ENCODE measurements at places on chromosomes 7 and 10. TPM values are rescaled to one million over a fixed set of nuclear protein-coding genes. Genes with fewer than 3 reads are reported as not detected.

DNA sequence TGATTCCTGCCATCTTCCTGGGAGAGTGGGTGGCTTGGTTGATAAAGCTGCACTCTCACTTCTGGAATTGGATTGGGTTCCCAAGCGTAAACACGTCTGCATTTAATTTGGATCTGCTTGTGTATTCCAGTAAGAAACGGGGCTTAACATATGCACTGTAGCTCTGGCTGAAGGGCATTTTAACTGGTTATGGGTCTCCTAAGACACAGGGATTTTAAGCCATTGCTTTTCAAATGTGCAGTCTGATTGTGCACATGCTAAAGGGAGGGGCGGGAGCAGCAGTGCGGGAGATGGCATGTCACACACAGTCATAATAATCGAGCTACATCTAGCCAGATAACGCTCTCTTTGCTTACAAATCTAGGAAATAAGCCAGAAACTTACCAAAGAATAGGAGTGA lies 247.3 kb upstream of the LYZL1 start:
- H3K36me3 ChIP-seq = no peaks in the 10 kb centered on the region
- no peaks in the 10 kb centered on the region for H3K4me1 ChIP-seq
- no peak overlapping the region for H3K4me3 ChIP-seq
- no peak for DNase-seq

The ENO4 gene
- not detected for total RNA-seq

DNA sequence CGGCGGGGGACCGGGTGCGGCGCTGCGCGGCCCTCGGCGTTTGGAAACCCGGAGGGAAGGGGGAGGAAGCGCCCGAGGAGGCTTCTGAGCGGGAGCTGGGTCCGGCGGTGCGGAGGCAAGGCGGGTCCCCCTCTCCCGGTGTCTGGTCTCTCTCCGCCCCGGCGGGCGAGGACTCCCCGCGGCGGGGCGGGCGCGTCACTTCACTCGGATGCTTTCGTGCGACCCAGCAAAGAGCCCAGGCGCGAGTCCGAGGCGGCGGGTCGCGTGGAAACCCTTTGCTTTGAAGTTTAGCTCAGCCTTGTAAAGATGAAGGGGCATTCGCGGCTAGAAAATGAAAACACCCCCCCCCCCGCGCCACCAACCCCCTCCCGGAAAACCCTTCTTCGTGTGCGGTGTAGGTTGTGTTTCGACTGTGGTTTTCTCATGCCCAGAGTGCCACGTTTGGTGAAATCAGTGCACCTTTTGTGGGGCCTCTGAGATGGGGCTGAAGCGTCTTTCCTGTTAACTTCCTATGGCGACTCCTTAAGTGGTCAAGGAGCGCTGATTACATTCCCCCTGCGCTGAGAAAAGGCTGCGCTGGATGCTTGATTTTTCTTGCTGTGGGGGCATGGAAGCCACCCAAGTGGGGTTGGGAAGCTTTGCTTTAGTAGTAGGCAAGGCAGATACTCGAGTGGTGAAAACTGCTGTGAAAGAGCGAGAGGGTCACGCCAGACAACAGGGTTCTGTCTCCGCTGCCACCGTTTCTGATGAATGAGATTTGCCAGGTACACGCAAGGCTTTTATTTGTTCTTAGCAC lies 876 bp downstream of the GNAI1 start:
- no peak for DNase-seq
- H3K27ac ChIP-seq = peak overlapping the region; percentile 53
- H3K36me3 ChIP-seq = peaks cover 3% of the 10 kb centered on the region
- peak overlapping the region; percentile 85 for H3K4me3 ChIP-seq

- H3K27ac ChIP-seq = no peak within 1 kb of the TSS
- DNase-seq = no peak
- peaks cover 42% of the 10 kb centered on the region for H3K27me3 ChIP-seq
- no peaks in the 10 kb centered on the region for H3K4me1 ChIP-seq
Observed at GRCh38 chr10:98267894-98268693, at the start of gene LOXL4. Gene LOXL4, minus strand, starts transcription at chr10:98268194. Its CDS starts 5,175 bp downstream, at chr10:98263019.

The TRIM50 gene
- not detected for total RNA-seq

DNA sequence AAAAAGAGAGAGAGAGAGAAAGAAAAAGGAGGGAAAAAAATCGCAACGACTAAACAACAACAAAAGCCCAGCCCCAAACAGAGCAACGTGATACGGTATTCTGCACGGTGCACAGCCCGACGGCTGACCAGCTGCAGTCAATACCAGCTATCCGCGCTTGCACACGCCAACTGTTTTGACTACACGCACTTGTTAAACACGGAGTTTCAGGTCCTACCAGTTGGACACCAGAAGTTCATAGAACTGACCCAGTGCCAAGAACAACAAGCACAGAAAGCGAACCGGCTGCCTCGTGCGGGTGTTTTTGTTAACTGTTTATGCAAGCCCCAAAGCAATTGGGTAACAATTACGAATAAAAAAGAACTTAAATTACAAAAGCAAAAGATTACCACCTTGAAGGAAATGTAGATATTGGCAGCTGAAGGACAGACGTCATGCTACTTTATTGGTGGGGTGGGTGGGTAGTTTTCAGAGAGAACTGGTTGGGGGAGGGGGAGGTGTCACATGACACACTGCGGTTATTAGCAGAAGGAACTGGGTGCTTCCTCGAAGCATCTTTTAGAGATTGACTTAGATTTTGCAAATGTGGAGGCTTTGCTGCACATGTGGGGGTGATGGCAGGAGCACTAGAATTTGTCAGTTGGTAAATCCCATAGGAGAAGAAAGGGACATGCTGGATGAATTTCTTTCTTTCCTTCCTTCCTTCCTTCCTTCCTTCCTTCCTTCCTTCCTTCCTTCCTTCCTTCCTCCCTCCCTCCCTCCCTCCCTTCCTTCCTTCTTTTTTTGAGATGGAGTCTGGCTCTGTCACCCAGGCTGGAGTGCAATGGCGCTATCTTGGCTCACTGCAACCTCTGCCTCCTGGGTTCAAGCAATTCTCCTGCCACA lies 110.6 kb upstream of the EFCAB10 start:
- H3K4me3 ChIP-seq = peak overlapping the region; percentile 89
- peaks cover 35% of the 10 kb centered on the region for H3K4me1 ChIP-seq
- peak overlapping the region; percentile 89 for H3K27ac ChIP-seq
- peaks cover 2% of the 10 kb centered on the region for H3K36me3 ChIP-seq

GRCh38 chr7:48803250-48803649 lies 121.1 kb upstream of the CDC14C start:
- no peak for DNase-seq
- no peak overlapping the region for H3K4me3 ChIP-seq
- H3K36me3 ChIP-seq = no peaks in the 10 kb centered on the region
- H3K27ac ChIP-seq = no peak overlapping the region
- H3K4me1 ChIP-seq = no peaks in the 10 kb centered on the region

DNA sequence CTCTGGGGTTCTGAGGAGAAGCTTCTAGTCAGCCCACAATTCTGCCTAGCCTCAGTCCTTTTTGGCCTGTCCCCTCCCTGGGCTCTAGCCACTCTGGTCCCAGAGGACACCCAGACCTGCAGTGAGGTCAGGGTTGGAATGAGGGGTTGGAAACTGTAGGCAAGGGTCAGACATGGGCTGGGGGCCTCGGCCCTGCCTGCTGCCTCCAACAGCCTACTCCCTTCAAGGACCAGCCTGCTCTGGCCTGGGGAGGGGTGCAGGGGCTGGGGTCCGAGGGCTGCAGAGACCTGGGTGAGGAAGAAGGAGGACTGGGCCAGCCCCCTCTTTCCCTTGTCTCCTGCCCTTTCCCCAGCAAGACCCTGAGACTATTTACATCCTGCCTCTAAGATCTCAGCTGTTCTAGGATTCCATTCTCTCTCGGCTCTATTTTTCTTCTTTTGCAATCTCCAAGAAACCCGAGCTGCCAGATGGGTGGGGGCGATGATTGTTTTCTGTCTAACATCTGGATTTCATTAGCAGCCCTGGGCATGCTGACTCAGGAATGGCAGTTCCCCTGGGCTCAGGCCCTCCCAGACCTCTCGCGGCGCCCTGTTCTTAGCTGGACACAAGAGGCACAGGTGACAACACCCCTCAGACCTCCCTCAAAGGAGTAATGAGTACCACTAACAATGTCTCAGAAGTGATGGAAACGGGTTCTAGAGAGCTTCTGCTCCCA lies 23.1 kb downstream of the ZCCHC24 start:
- H3K27ac ChIP-seq = no peak overlapping the region
- H3K27me3 ChIP-seq = peaks cover 14% of the 10 kb centered on the region
- no peak overlapping the region for H3K4me3 ChIP-seq
- DNase-seq = no peak
- no peaks in the 10 kb centered on the region for H3K36me3 ChIP-seq

- DNase-seq = no peak
- no peaks in the 10 kb centered on the region for H3K36me3 ChIP-seq
- no peaks in the 10 kb centered on the region for H3K4me1 ChIP-seq
Observed at GRCh38 chr7:110061387-110061786, 1029.5 kb upstream of the LRRN3 start.

GRCh38 chr10:21372651-21373410 lies 152.7 kb downstream of the SKIDA1 start:
- peak; percentile 4 for DNase-seq
- no peak overlapping the region for H3K4me3 ChIP-seq
- no peaks in the 10 kb centered on the region for H3K27me3 ChIP-seq
- no peak overlapping the region for H3K27ac ChIP-seq

GRCh38 chr7:6158424-6159096 lies 113.9 kb downstream of the CYTH3 start:
- H3K27ac ChIP-seq = no peak overlapping the region
- DNase-seq = no peak

GRCh38 chr10:90403211-90404000 lies 454.4 kb downstream of the HTR7 start:
- no peaks in the 10 kb centered on the region for H3K4me1 ChIP-seq
- H3K27ac ChIP-seq = no peak overlapping the region
- no peak overlapping the region for H3K4me3 ChIP-seq
- H3K36me3 ChIP-seq = no peaks in the 10 kb centered on the region
- no peaks in the 10 kb centered on the region for H3K27me3 ChIP-seq
- DNase-seq = no peak

- H3K4me3 ChIP-seq = no peak overlapping the region
- no peak for DNase-seq
Observed at GRCh38 chr7:7803715-7804178, 85.3 kb upstream of the RPA3 start.

DNA sequence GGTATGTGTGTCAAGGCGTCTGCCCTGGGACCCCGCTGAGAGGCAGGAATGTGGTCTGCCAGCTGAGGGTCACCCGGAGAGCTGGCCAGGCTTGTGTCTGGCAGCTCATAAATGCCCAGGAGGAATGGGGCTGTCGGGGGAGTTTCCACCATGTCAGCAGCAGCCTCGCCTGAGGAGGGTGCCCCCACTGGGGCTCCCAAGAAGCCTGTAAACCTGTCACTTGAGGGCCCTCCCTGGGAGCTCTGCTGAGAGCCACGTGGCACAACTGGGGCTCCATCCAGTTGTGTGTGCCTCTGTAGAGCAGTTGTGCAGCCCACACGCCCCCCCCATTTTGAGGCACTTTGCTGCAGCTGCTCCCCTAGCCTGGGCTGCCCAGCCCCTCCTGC lies 70.6 kb downstream of the NEURL1 start:
- H3K36me3 ChIP-seq = no peaks in the 10 kb centered on the region
- peaks cover 14% of the 10 kb centered on the region for H3K27me3 ChIP-seq
- no peak for DNase-seq
- H3K4me1 ChIP-seq = no peaks in the 10 kb centered on the region

- no peak overlapping the region for H3K27ac ChIP-seq
- no peak overlapping the region for H3K4me3 ChIP-seq
- no peaks in the 10 kb centered on the region for H3K4me1 ChIP-seq
- no peak for DNase-seq
- H3K27me3 ChIP-seq = no peaks in the 10 kb centered on the region
Observed at GRCh38 chr7:95636140-95636940, 40.0 kb upstream of the PDK4 start.

DNA sequence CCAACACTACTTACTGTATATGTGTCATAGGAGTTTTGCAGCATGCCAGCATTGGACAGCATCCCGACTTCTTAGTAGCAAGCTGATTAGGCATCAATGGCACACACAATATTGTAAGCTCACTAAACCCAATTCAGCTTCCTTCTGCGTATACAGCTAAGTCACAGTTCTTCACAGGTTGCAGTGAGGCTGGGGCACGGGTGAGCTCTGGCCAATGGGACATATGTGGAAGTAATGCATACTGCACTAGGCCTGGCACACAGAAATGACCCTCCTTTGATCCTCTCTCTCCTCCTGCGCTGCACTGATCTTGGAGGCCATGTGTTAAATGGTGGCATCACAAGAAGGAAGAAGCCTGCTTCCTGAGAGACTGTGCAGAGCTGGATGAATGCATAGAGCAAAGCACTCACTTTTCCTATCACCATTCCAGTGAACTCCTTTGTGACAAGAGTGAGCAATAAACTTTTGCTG lies 11.9 kb downstream of the RAB11FIP2 start:
- H3K27ac ChIP-seq = no peak overlapping the region
- H3K4me3 ChIP-seq = no peak overlapping the region
- no peaks in the 10 kb centered on the region for H3K27me3 ChIP-seq
- H3K4me1 ChIP-seq = peaks cover 26% of the 10 kb centered on the region
